ENCODE measurements at places on chromosomes 16 and 17. TPM values are rescaled to one million over a fixed set of nuclear protein-coding genes. Genes with fewer than 3 reads are reported as not detected.

The HOXB1 gene
- total RNA-seq = not detected

- peaks cover 3% of the 10 kb centered on the region for H3K27me3 ChIP-seq
- H3K36me3 ChIP-seq = no peaks in the 10 kb centered on the region
- DNase-seq = no peak
- H3K4me3 ChIP-seq = no peak overlapping the region
- H3K27ac ChIP-seq = no peak overlapping the region
Observed at GRCh38 chr17:57366558-57367351, 110.4 kb downstream of the MSI2 start.

GRCh38 chr17:71033336-71033735 is 864.0 kb downstream of the KCNJ2 start:
- DNase-seq = no peak
- H3K36me3 ChIP-seq = no peaks in the 10 kb centered on the region
- no peaks in the 10 kb centered on the region for H3K27me3 ChIP-seq
- no peak overlapping the region for H3K4me3 ChIP-seq
- H3K4me1 ChIP-seq = peaks cover 3% of the 10 kb centered on the region

The KRT33A gene
- not detected for total RNA-seq

GRCh38 chr17:67546578-67547527 is 169.8 kb downstream of the PITPNC1 start:
- peaks cover 18% of the 10 kb centered on the region for H3K4me1 ChIP-seq
- no peak overlapping the region for H3K27ac ChIP-seq
- no peak overlapping the region for H3K4me3 ChIP-seq
- no peak for DNase-seq
- peaks cover 5% of the 10 kb centered on the region for H3K27me3 ChIP-seq

The VASN gene
- total RNA-seq = 0.67 TPM

- H3K27me3 ChIP-seq = peaks cover 9% of the 10 kb centered on the region
- DNase-seq = no peak
- H3K27ac ChIP-seq = peak overlapping the region; percentile 8
- peaks cover 21% of the 10 kb centered on the region for H3K36me3 ChIP-seq
Observed at GRCh38 chr17:81063106-81064093, 28.4 kb downstream of the BAIAP2 start.

DNA sequence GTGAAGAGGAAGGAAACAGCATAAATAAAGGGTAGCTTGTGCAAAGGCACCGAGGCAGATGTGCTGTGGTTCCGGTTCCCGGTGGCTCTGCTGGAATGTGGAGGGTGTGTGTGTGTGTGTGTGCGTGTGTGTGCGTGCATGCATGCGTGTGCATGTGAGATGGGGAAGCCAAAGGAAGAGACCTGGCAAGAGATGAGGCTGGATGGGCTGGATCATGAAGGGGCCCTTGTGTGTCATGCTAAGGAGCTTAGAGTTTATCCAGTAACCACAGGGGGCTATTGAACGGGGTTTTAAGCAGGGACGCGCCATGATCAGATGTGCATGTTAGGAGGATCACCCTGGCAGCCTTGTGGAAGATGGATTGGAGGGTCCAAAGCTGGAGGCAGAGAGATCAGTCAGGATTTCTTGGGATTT is 8.3 kb downstream of the WSCD1 start:
- H3K4me1 ChIP-seq = peaks cover 7% of the 10 kb centered on the region
- no peak overlapping the region for H3K27ac ChIP-seq
- DNase-seq = no peak
- H3K36me3 ChIP-seq = peaks cover 9% of the 10 kb centered on the region

The CCDC144A gene
- total RNA-seq = 0.90 TPM

GRCh38 chr17:17736205-17737183 is 55.2 kb downstream of the RAI1 start:
- no peak for DNase-seq
- no peak overlapping the region for H3K4me3 ChIP-seq
- H3K27ac ChIP-seq = peak overlapping the region; percentile 8
- H3K36me3 ChIP-seq = peaks cover 5% of the 10 kb centered on the region
- H3K27me3 ChIP-seq = peaks cover 6% of the 10 kb centered on the region

The TBKBP1 gene
- 31.4 TPM for total RNA-seq

The CMC2 gene
- total RNA-seq = 51.1 TPM

DNA sequence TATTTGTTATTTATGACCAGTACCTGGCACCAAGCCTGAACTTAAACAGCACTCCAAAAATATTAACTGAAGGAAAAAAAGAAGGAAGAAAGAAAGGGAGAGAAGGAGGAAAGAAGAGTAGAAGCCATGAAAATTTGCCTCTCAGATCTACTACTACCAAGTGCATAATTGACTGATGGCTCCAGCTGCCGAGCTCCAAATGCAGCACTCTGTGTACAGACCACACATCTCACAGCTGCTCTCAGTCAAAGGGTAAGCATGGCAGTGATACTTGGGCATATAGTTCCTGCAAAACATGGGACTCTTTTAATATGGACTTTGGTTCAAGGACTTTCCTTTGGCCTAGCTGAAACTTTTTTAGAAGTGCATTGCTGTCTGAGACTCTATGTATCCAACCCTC is 44.0 kb upstream of the NOG start:
- H3K27ac ChIP-seq = no peak overlapping the region
- H3K27me3 ChIP-seq = no peaks in the 10 kb centered on the region
- H3K36me3 ChIP-seq = no peaks in the 10 kb centered on the region
- no peaks in the 10 kb centered on the region for H3K4me1 ChIP-seq
- no peak for DNase-seq

The KRTAP4-6 gene
- not detected for total RNA-seq

The SKAP1 gene
- 2.1 TPM for total RNA-seq

GRCh38 chr17:27408891-27409290 is 47.4 kb upstream of the KSR1 start:
- H3K27ac ChIP-seq = no peak overlapping the region
- no peaks in the 10 kb centered on the region for H3K36me3 ChIP-seq
- H3K27me3 ChIP-seq = peaks cover 2% of the 10 kb centered on the region
- DNase-seq = no peak

DNA sequence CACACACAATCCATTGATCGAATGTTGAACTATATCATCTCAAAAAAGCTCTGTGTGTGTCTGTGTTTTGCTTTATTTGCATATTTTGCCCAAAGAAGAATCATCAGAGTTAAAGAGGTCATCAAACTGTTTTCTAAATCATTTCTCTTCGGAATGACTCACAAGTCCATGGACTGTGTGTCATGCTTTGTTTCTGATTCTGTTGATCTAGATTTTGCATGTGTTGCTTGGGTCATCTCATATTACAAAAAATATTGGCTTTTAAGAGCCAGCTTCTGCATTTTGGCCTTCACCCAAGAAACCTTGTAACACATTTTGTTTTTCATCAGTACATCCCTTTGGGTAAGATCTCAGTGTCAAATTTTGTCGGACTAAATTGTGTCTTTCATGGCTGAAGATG is 471.2 kb upstream of the HSBP1 start:
- H3K4me1 ChIP-seq = peaks cover 16% of the 10 kb centered on the region
- H3K27ac ChIP-seq = no peak overlapping the region
- H3K36me3 ChIP-seq = no peaks in the 10 kb centered on the region
- no peaks in the 10 kb centered on the region for H3K27me3 ChIP-seq

DNA sequence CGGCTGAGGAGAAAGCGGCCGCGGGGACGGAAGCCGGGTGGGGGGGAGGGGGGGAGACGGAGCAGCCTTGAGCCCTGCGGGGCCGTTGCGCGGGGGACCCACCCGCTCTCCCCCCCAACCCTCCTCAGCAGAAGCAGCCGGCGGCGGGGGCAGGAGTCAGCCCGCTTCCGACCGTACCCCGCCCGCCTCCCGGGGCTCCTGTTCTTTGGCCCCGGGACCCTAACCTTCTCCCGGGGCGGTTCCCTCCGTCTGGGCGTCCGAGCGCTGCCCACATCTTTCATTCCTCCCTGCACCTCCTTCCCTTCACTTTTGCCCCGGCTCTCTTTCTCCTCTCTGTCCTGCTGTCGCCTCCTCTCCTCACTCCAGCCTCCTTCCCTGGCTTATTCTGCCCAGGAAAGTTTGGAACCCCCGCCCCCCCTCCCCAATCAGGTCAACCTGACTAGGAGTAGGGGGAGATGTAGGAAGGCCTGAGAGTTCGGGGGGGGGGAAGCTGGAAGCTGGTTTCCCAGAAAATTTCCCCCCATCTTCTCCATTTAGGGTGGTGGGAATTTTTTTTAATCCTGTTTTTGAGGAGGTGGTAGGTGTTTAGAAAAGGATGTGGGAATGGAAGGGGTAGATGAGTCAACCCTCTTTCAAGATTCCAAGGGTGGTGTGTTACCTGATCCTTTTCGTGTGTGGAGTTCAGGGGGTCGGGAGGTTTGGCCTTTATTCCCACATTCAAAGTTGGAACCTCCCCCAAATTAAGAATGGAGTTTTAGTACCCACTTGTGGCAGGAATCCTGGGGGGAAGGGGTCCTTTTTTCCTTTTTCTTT is 427 bp upstream of the NLK start:
- peak overlapping the region; percentile 87 for H3K4me3 ChIP-seq
- DNase-seq = no peak
- peaks cover 6% of the 10 kb centered on the region for H3K27me3 ChIP-seq
- peaks cover 47% of the 10 kb centered on the region for H3K4me1 ChIP-seq
- peak overlapping the region; percentile 40 for H3K27ac ChIP-seq

The ARMC7 gene
- total RNA-seq = 43.4 TPM

- H3K27me3 ChIP-seq = no peaks in the 10 kb centered on the region
- DNase-seq = no peak
- no peaks in the 10 kb centered on the region for H3K36me3 ChIP-seq
- no peak overlapping the region for H3K27ac ChIP-seq
Observed at GRCh38 chr17:37796076-37796475, 51.2 kb upstream of the HNF1B start.

The KCNJ2 gene
- total RNA-seq = 29.4 TPM

DNA sequence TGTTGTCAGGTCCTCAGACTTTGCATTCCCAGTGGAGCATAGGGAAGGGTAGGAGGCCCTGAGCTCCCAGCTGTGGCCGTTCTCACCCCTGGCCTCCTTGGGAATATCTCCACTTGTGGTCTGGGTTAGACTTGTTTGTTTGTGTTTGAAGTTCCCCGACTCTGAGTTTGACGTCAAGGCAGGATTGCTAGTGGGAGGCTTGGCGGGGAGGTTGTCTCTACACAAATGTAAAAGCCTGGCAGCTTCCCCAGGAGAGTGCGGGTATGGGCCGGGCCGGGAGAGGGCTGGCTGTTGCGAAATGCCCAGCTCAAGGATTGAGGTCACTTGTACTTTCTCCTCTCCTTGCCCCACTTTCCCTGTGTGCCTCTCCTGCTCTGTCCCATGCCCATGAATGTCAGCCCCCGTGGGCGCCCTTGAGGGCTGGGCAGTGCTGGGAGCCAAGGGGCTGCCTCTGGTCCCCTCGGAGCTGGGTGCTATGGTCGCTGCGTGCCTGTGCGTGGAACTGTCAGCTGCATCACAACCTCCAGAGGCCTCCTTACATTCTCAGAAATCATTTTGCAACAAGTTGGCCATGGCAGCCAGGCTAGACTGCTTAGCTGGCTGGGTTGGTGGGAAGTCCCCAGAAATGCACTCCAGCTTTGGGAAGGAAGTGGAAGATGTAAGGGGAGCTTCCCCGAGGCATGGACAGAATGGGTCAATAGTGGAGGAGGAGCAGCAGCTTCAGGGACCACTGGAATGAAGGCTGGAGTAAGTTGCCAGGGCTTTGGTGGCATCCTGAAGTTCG is 84.3 kb downstream of the KSR1 start:
- H3K4me1 ChIP-seq = peaks cover 15% of the 10 kb centered on the region
- no peak overlapping the region for H3K4me3 ChIP-seq
- DNase-seq = no peak
- H3K27me3 ChIP-seq = peaks cover 5% of the 10 kb centered on the region
- peak overlapping the region; percentile 20 for H3K27ac ChIP-seq

GRCh38 chr16:89401205-89401604 is 89.2 kb downstream of the ANKRD11 start:
- H3K27ac ChIP-seq = peak overlapping the region; percentile 40
- H3K4me1 ChIP-seq = peaks cover 47% of the 10 kb centered on the region
- peak overlapping the region; percentile 35 for H3K4me3 ChIP-seq
- peaks cover 16% of the 10 kb centered on the region for H3K27me3 ChIP-seq
- peaks cover 10% of the 10 kb centered on the region for H3K36me3 ChIP-seq
- no peak for DNase-seq

GRCh38 chr17:58760248-58760647 is 4.6 kb downstream of the PPM1E start:
- no peak overlapping the region for H3K27ac ChIP-seq
- no peak for DNase-seq
- H3K27me3 ChIP-seq = peaks cover 2% of the 10 kb centered on the region
- H3K4me1 ChIP-seq = peaks cover 4% of the 10 kb centered on the region
- no peak overlapping the region for H3K4me3 ChIP-seq

GRCh38 chr17:50916708-50917417 is 50.7 kb upstream of the TOB1 start:
- no peaks in the 10 kb centered on the region for H3K36me3 ChIP-seq
- H3K4me1 ChIP-seq = peaks cover 3% of the 10 kb centered on the region

The MBTD1 gene
- 24.4 TPM for total RNA-seq

The EVI2B gene
- total RNA-seq = not detected

The PYDC1 gene
- total RNA-seq = not detected

DNA sequence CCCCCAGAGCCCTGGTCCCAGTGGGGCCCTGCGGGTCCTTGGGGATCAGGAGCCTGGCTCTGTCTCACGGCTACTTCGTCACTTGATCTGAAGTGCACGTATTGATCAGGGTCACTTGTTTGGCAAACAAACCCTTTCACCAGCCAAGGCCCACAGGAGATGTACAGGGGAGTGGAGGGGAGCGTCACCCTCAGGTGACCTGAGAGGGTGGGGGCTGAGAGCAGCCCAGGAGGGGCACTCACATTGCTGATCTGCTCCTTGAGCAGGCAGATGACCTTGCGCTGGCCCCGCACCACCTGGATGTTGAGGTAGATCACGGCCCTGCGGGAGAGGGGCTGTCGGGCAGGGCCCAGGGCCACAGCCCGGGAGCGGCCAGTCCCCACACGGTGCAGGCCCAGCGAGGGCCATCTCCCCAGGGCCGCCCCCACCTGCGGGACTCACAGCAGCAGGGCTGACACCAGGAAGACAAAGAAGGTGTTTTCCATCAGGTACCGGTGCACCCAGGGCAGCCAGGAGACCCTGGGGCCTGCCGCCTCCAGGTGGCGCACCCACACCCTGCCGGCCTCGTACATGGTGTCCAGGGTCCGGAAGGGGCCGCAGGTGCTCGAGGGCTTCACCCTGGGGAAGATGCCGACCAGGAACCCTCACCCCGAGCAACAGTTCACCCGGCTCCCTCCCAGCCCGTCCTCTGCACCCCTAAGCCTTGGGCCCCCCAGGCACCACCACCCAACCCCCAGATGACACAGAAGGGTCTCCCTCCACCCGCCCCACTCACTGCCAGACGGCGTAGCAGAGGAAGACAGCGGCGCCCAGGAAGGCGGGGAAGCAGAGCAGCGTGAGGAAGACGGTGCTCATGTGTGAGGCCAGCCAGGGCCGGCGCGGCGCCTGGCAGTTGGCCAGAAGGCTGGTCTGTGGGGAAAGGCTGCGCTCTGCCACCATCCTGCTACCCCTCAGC is 11.3 kb downstream of the TMC6 start:
- peak overlapping the region; percentile 56 for H3K4me3 ChIP-seq
- no peak for DNase-seq
- H3K27ac ChIP-seq = no peak overlapping the region
- H3K4me1 ChIP-seq = no peaks in the 10 kb centered on the region
- peaks cover 13% of the 10 kb centered on the region for H3K27me3 ChIP-seq
- H3K36me3 ChIP-seq = peaks cover 16% of the 10 kb centered on the region

- no peak for DNase-seq
- no peaks in the 10 kb centered on the region for H3K27me3 ChIP-seq
- H3K4me3 ChIP-seq = no peak overlapping the region
- H3K36me3 ChIP-seq = peaks cover 3% of the 10 kb centered on the region
- no peak overlapping the region for H3K27ac ChIP-seq
Observed at GRCh38 chr17:12316021-12316420, 295.3 kb downstream of the MAP2K4 start.

GRCh38 chr17:50283246-50283645 is 9.0 kb downstream of the TMEM92 start:
- no peak for DNase-seq
- H3K36me3 ChIP-seq = peaks cover 16% of the 10 kb centered on the region
- peaks cover 12% of the 10 kb centered on the region for H3K4me1 ChIP-seq
- H3K4me3 ChIP-seq = peak overlapping the region; percentile 73
- H3K27ac ChIP-seq = no peak overlapping the region
- peaks cover 5% of the 10 kb centered on the region for H3K27me3 ChIP-seq

Measured in endothelial cell (in vitro differentiated cells).